ENCODE measurements at places on chromosomes 1 and 21.

- DNase-seq: peak; percentile 20
These were observed 29.7 kb downstream of the IGFN1 start for GRCh38 chr1:201220388-201220715.

DNA sequence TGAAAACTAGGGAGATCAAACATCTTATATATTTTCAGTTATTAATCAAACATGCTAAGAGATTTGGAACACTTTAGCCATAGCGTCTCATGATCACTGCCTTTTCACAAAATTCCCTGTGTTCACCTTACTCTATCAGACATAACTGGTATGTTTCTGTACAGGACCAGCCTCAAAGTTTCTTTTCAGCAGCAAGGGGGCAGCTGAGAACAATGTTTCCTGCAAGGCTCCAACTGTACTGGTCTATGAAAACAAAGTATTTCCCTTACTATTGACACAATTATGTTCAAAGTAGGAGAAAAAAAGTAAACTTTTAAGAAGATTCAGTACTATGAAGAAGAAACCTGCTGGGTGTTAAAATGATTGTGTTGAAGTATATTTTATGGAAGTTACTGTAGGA, 98.5 kb downstream of the ATF6 start:
- no peak for DNase-seq

- DNase-seq: no peak
These were observed 23.5 kb downstream of the CYP4B1 start for GRCh38 chr1:46822248-46822826.

- no peak for DNase-seq
These were observed 35.6 kb upstream of the LAMC2 start for GRCh38 chr1:183150445-183150844.

GRCh38 chr21:41349619-41350390, 12.0 kb upstream of the MX2 start:
- DNase-seq: no peak

DNA sequence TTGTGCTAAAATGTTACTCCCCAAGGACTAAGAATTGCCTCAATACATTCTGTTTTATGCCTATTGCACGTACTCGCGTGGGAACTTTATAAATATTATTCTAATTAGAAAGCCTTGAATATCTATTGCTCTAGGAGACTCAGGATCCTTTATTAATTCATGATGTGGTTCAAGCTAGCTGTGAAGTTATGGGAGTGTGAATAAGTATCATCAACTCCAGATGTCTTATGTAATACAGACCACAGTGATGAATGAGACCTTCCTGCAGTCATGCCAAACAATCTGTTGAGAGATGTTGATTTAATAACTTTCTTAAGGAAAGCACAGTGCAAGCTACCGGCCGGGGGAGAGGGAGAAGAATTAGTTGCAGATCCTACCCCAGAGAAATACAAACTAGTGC, 519.2 kb upstream of the ZP4 start:
- DNase-seq: no peak

GRCh38 chr1:169094897-169095569, 11.5 kb upstream of the ATP1B1 start:
- no peak for DNase-seq

DNA sequence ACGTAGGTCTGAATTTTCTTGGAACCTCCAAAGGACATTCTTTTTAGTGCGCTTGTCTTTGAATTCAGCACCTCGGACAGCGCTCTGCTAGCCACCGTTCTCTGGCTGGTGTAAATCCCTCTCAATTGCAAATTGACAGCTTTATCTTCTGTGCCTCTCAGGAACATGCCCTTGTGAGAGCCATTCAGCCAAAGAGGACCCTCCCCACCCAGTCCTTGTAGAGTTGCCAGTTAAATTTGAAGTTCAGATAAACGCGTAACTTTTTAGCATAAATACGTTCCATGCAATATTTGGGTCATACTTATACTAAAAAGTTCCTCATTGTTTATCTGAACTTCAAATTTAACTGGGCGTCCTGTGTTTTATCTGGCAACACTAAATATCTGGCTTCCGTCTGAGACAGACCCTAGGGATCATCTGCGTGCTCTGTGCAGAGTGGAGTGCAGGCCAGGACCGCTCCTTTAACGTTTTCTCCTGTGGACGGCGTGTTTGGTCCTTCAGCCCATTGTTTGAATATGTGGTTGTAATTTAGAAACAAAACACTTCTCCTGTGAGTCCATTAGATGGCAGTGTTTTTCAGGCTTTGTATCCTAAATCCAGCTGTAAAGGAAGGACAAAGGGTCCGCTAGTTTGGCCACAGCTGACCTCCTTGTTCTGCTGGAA, 7.0 kb downstream of the KCNAB2 start:
- no peak for DNase-seq

GRCh38 chr1:1954831-1955441, 35.9 kb upstream of the TMEM52 start:
- DNase-seq: no peak

DNA sequence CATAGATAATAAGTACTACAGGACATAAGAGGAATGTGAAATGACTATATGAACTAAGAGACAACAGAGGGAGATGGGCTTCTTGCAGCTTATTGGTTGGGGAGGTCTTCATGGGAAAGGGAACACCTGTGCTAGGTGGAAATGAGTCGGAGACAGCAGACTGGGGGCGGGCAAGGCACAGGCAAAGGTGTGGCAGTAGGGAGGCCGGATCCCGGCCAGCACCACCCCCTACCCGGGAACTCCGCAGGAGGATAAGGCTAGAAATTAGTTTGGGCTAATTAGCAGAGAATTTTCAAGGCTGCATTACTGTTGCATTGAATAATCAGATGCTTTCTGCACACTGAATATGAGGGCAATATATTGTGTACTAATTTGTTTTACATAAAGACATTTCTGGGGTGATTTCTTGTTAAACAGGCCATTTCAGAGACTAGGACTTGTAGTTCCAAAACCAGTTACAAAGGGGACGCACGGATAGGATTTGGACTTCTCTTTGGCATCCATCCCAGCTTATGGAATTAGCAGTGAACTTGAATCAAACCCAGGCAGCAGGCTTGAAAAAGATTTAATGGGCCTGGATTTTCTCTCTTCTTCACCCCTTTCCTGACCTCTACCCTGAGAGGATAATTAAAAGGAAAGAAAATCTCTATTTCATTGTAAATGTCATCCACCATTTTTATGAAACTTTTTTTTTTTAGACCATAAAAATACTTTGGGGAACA, 2.2 kb upstream of the HUNK start:
- no peak for DNase-seq

GRCh38 chr1:88224906-88225305, 459.2 kb upstream of the PKN2 start:
- DNase-seq: no peak

DNA sequence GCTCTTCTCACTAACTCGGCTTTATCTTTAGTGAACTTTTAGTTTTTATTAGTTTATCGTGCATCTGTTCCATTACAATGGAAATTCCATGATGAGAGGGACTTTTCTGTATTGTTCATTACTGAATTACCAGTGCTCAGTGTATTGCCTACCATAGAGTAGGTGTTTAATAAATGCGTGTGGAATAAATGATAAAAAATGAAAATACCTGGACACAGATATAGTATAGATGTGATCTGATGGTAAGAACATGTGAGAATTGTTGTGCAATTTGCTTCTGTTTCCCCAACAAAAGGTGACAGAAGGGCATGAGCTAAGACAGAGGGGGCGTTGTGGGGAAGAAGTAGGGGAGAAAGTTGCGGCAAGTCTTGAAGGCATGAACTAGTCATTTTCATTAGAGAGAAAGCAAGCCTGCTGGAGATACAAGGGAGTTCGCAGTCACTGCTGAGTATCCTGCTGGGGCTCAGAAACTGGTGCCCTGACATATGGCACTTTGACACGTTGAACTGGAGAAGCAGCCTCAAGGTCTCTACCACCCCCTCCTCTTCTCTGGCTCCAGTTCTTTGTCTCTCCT, 5.6 kb upstream of the COG2 start:
- no peak for DNase-seq

DNA sequence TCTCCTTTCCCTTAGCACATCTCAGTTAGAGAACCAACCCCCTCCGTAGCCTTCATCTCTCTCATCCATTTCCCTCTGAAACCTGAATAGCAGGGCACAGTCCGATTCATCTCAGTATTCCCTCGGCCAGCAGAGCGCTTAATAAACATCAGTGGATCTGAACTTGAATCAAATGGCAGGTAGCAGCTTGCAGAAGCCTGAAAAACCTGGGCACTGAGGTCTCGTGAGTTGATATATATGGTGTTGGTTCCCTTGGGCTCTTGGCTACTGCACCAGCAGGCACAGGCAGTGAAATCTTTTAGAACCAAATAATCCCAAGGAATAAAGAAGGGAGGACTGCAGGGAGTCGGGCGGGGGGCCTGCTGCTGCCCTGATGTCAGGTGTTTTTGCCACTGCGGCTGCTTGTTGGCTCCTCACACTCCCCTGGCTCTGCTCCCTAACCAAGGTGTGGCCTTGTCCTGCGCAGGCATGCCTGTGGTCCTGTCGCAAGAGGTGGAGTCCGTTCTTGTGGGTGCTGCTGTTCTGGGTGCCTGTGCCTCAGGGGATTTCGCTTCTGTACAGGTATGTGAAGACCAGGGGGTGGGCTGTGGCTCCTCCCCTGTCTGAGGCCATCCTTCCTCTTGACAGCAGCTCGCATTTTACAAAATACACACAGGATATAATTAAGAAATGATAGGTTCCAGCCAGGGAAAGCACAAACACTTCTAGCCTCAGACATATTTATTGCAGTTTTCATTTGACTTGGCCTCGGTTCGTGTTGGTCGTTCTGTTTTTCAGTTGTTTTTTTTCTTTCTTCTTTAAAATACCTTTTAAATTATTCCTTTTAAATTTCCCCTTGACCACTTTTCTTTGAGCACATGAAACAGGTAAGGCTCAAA, 140.9 kb upstream of the HOOK1 start:
- DNase-seq: no peak

- DNase-seq: no peak
These were observed 120.7 kb downstream of the RPS6KC1 start for GRCh38 chr1:213171711-213172110.

GRCh38 chr1:243393096-243393495, 137.3 kb downstream of the SDCCAG8 start:
- DNase-seq: no peak

DNA sequence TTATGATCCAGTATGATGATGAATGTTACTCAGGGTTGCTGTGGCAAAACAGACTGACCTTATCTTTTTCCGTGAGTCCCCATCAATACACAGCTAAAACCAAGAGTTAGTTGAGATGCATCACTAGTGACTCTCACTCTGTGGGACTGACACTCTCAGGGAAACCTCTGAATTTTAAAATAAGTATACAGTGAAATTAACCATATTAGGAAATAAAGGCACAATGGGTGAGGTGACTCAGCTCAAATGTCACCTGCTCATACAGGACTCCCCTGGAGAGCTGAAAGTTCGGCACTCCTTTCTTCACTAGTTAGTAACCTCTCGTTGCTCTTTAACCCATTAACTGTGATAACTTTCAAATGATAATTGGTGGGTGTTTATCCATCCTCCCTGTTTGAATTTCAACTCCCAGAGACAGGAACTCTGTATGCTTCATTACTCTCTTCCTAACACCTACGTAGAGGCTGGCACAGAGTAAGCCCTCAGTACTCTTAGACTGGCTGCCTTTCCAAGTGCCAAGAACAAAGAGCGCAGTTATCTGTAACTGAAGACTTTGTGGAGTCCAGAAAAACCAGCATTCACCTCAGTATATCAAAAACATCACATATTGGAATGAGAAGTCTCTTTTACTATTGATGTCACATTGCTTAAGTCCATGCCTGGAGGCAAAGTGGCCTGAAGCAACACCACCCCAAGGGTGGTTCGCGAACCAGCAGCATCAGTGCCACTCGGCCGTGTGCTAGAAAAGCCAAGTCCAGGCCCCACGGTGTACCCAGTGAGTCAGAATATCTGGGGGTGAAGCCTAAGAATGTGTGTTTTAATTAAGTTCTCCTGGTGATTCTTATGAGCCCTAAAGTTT, 91.1 kb downstream of the NIBAN1 start:
- no peak for DNase-seq

GRCh38 chr1:32784817-32785216, 32.3 kb downstream of the YARS1 start:
- DNase-seq: no peak

GRCh38 chr1:174322202-174322862, 125.4 kb upstream of the GPR52 start:
- DNase-seq: no peak

GRCh38 chr1:202505356-202505755, 156.9 kb downstream of the PPP1R12B start:
- DNase-seq: no peak

- DNase-seq: no peak
These were observed 20.8 kb upstream of the DDOST start for GRCh38 chr1:20681999-20682398.

GRCh38 chr1:235105051-235106043, 23.3 kb downstream of the TOMM20 start:
- DNase-seq: no peak

- no peak for DNase-seq
These were observed 616.1 kb upstream of the ADAMTS5 start for GRCh38 chr21:27582948-27583430.

DNA sequence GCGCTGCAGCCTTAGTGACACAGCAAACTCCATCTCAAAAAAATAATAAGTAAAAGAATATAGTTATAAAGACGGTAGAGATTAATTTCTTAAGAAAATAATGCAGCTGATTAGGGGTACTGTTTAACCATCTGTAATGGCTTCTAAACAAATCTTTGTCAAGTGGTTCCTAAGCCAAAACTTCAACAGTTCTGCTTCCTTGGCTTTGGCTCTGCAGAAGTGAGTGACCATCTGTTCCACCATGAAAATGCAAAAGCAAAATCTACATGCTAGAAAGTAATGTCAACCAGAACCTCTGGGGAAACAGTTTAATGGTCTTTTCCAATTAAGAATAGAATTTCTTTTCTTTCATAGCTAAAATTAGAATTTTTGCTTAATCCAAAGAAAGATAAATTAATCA, 8.3 kb upstream of the SH2D5 start:
- DNase-seq: no peak

DNA sequence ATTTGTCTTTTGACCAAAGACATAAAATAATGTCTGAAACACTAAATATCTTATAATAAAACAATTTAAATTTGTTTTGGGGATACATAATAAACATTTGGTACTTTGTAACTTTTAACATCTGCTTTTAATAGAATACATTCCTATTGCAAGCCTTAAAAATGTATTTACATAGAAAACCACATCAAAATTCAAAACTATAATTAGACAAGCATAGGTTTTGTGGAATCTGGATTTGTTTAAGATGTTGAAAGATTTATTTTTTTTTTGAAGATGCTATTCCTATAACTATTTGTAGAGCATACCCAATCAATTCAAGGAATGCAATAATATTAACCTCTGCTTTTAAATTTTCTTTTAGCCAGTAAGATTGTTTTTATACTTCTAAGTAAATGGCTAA, 125.7 kb downstream of the FMN2 start:
- no peak for DNase-seq

DNA sequence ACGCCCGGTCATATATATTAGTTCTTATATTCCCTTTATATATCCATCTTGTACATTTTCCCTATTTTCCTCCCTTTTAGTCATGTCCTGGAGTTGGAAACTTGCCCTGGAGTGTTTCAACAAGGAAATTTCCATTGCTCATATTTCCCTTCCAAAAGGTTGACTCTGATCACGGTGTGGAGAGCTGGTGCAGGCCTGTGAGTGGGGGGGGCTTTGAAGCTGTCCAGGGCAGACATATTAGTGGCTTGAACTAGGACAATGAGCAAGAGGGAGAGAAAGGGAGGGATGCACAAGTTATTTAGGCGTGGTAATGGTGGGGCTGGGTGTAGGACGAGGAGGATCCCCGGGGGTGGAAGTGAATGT, 30.4 kb upstream of the TMEM61 start:
- no peak for DNase-seq

- DNase-seq: no peak
These were observed 35.5 kb downstream of the MFSD2A start for GRCh38 chr1:39990428-39990827.
